ENCODE measurements at places on chromosomes 12 and 14.

DNA sequence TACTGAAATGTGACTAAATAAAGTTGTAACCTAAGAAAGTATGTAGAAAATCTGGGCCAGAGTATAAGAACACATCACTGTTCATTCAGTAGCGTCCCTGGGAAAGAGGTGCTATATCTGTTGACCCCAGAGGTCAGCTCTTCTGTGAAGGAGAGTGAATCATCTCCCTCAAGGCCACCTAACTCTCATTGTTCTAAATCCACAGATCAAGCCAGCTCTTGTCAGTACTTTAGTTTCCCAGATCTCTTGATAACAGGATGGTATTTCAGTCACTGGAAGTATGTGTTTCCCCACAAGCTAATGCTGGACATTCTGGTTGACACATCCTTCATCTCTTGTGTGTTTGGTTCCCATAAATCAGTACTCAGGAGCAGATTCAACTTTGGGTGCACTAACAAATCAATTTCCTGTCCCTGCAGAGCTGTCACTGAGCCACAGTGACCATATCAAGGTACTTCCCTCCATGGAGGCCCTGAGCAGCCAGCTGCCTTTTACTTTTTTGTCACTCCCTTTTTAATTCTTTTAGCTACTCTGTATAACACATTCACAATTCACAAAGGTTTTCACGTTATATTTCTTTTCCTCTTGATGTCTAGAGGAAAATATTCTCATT lies 7.8 kb downstream of the KRT1 start:
- DNase-seq, result no peak

DNA sequence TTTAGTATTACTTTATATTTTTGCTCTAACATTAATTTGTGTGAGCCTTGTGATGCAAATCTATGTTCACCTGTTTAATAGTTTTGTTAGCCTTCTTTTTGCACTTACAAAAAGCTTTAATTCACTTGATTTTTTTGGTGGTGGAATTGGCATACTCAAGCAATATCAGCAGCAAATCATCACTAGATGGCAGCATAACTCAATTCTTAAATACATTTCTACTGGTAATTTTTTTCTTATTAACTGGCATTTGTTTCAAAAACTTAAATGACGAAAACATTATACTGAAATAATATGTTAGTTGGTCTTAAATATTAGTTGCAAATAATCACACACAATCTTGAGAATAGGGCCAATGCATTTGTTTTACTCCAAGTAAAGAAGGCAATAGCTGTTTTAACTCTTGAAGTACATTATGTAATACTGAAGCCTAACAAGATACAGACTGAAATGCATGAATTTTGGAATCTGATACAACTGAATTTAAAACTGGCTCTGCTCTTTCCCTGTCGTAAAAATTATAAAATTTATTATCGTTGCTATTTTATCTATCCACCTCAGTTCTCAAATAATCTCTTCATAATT lies 151.5 kb downstream of the ATXN7L3B start:
- DNase-seq, result no peak

- no peak for DNase-seq
Observed at GRCh38 chr12:75690296-75690955, 179.0 kb upstream of the KRR1 start.

DNA sequence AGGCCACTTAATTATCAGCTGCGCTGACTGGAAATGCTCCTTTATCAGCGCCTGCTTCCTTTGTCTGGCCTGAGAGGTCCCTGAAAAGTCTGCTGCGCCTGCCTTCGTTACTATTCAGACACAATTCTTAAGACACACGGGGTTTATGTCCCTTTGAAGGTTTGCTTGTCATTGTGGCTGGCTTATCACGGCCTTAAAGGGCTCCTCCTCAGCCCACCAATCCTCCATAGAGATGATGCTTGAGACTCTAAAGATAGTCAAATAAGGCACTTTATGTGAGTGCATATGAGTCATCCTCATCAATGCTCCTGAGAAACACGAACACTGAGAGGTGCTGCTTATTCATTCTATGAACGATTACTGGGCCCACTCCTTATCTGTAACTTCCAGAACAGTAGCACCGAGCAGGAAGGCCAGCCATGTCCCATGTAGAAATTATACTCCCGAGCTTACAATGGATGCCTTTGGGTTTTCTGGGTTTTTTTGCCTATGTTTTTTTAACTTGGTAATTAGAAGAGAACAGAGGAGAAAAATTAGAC lies 1268.2 kb upstream of the TMEM132C start:
- no peak for DNase-seq

GRCh38 chr12:102540815-102541385 lies 60.5 kb upstream of the IGF1 start:
- DNase-seq, result no peak

DNA sequence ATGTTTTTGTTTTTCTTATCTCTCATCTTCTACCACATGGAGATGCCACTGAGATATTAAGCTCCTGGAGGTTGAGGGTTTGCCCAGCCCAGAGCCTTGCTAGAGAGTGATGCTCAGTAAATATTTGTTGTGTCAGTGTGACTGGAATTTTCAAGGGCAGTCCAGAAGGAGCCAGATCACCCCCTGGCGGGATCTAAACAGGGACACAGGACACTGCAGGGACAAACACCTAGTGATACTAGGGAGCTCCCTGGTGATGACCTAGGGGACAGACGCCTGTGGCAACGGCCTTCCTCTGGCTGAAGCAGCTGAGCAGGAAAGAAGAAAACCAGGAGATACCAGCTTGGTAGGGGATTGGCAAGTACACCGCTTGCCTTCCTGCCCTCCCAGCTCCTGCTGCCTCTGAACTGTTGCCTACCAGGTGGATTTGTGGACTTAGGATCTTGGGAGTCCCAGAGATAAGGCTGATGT lies 714.4 kb upstream of the TBX3 start:
- no peak for DNase-seq

GRCh38 chr12:97555547-97556187 lies 93.1 kb downstream of the RMST start:
- no peak for DNase-seq

- no peak for DNase-seq
Observed at GRCh38 chr12:50923361-50924130, 28.8 kb upstream of the HIGD1C start.

DNA sequence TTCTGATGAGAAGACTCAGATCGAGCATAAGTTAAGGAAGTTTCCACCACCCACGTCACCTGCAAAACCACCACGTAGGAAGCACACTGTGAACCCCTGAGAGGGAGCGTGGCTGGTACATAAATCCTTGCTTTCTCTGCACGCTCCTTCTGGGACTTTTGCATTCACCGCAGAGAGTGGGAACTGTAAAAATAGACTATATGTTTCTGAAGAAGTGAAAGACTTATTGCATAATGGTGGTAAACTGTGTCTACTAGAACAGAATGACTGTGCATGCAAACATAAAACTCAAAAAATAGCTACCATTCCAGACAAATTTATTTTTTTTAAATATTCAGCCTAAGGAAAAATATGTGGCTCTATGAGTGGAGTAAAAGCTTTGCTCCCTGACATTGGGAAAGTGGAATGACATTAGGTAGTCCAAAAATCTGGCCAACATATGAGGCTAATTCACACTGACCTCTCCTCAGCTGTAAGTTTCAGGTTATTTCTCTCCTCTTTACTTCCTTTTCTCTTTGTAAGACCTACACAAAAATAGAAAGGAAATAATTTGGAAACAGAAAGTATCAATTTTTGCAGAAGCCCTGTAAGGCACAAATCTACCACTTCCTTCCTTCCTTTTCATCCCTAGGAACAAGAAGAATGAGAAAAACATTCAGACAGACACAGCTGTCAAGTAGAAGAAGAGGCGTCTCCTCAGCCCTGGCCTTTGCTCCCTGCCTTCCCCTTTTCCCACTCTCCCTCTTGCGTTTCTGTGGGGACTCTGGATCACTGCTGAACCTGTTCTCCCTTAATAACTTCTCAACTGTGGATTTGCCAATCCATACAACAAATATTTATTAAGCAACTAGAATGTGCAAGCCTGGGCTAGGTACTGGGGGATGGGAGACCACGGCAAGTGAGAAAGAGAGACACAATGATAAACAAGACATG lies 264.3 kb upstream of the FOXN3 start:
- DNase-seq, result no peak

- DNase-seq, result no peak
Observed at GRCh38 chr12:124217508-124218242, 77.2 kb upstream of the RFLNA start.

- no peak for DNase-seq
Observed at GRCh38 chr12:122399254-122399591, 23.2 kb downstream of the CLIP1 start.

GRCh38 chr12:87320724-87321123 lies 708.5 kb downstream of the C12orf50 start:
- no peak for DNase-seq

DNA sequence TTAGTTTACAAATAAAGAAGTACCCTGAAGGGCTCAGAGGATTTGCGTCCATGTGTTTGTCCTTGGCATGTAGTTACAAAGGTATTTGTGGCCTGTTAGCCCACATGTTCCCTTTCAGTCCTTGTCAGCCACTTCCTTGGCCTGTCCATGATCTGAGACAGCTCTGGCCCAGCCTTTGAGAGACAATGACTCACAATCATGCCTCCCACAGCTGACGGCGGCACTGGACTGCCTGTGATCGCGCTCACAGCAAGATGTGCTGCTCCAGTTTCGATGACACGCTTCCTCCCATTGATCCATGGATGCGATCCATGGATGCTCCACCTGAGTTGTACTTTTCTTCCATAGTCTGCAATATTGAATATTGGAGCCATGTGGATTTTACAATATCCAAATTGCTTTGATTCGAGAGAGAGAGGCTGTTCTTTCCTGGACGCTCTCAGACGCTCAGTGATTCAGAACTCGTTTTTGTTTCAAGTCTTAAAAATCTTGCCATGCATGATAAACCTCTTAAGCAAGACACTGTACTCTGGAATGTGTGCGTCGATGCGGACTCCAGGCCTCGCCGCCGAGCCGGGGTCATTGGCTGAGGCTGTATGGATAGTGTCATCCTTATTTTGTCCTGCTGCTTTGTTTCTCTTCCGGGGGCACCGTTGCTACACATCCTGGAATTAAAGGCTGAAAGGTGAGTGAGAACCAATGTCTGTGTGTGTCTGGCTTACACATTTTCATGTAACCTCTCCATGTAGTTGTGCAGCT lies 220.1 kb downstream of the GLT1D1 start:
- no peak for DNase-seq

DNA sequence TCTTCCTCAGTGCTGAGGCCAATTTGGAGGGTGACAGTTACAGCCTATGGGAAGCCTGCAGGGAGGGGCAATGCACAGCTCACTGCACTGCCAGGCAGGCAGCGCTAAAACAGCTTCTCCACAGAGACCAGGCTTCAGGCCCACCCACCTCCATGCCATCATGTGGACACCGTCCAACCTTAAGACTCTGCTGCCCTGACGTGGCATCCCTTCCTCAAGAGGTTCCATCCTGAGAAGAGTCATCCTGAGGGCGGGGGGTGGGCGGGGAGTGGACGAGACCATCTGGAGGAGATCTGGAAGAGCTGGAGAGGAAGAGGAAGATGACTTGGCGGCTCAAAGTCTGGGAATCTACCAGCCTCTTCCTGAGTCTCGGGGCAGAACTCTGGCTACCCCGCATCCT lies 8.4 kb upstream of the ACVRL1 start:
- DNase-seq, result no peak

DNA sequence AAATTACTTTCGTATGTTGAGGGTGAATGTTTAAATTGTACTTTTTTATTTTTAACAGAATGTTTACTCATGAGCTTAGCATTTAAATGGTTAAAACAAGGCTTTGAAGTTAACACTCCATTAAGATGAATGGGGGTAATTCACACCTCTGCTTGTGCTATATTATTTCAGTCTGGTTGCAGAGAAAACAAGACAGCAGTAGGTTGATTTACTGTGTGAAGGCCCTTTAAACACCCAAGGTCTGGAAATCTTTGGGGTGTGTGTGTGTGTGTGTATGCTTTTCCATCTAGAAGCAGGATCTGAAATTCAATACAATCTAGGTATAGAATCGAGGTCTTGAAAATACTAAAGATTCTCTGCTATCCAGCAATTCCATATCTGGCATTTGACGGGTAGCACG lies 83.8 kb downstream of the SLC38A6 start:
- DNase-seq, result no peak

DNA sequence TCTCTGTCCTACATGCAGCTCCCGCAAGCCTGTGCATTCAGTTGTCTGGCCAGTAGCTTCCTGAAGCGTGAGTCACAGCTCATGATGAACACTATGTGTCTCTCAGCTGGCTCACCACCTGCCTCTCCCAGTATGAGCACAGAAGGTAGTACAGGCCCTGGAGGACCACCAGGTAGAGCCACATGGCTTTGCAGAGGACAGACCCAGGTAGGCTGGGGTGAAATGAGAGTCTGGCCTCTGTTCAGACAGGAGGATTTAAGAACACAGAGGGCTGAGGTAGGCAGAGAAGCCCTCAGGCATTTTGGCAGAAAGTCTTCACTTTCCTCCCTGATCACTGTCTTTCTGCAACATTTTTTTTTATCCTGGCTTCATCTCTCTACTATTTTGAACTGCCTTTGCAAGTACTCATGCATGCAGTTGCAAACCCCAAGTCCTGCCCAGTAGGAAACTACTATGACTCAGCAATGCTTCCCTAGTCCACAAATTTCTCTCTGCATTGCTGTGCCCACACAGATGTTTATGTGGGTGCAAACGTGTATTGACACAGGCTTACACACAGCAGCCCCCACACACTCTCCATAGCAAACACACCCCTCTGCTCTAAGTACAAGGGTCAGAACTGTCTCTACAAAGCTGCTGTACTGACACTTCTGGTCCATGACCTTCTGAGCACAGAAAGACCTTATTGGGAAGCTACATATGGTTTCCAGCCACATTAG lies 7.2 kb upstream of the SDR9C7 start:
- no peak for DNase-seq

DNA sequence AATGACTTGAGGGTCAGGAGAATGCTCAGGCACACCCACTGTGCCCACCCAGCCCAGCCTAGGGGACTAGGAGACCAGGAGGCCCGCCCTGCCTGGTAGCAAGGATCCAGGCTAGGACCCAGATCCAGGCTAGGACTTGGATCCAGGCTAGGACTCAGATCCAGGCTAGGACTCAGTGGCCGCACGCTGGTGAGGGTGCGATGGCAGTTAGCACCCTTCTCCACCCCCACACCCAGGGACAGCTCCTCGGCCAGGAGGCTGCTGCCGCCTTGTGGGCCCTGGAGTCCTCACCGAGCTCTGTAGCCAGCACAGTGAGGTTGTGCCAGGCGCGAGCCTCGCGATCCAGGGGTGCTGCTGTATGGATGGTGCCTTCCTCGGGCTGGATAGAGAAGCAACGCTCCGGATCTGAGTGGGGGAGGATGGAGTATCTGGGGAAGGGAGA lies 5.1 kb downstream of the CDH24 start:
- DNase-seq, result no peak

- no peak for DNase-seq
Observed at GRCh38 chr12:114476159-114476558, 70.2 kb upstream of the TBX5 start.

GRCh38 chr14:28673056-28673455 lies 93.5 kb upstream of the FOXG1 start:
- no peak for DNase-seq

DNA sequence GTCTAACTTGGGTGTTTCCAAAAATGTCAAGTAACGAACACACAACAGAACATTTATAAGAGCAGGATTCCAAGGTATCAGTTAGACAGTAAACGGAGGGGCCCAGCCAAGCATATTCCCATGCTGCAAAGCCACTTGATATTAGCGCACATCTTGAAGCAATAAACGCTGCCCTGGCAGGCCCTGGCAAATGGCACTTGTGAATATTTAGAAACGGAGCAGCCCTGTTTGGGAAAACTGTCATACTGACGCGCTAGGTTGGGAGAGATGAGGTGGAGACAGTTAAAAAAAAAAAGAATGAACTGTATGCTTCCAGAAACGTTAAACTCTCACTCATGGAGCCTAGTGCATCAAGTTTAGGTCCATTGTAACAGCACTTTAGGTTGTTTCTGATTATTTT lies 9.3 kb downstream of the DGLUCY start:
- no peak for DNase-seq

- no peak for DNase-seq
Observed at GRCh38 chr12:110330544-110330943, 49.5 kb downstream of the ATP2A2 start.

Measured in cortex of kidney (tissue), 1 donor.